ENCODE measurements at places on chromosomes 11 and 22.

GRCh38 chr11:86478348-86478747 lies 103.7 kb downstream of the CCDC81 start:
- DNase-seq = no peak

GRCh38 chr11:95076981-95077380 lies 10.3 kb downstream of the SRSF8 start:
- no peak for DNase-seq

GRCh38 chr11:104051778-104052177 lies 15.3 kb downstream of the DDI1 start:
- DNase-seq = no peak

DNA sequence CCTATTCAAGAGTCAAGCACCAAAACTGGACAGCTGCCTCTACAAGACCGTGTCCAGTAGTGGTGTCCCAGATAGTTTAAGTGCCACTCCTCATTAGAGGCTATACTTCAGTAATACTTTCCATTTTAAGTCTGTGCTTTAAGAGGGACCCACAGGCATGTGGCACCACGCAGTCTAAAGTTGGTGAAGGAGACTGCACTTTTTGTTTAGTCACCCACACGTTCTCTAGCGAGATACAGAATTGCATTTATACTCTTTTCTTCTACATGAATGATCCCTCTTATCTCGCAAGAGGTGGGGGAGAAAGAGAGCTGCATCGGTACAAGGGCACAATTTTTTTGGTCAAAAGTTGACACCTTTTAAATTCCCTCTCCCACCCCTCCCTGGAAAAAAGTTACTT lies 41.5 kb downstream of the DDX6 start:
- DNase-seq = no peak

- DNase-seq = no peak
Measured at GRCh38 chr11:78415338-78415737, 2.3 kb downstream of the GAB2 start.

DNA sequence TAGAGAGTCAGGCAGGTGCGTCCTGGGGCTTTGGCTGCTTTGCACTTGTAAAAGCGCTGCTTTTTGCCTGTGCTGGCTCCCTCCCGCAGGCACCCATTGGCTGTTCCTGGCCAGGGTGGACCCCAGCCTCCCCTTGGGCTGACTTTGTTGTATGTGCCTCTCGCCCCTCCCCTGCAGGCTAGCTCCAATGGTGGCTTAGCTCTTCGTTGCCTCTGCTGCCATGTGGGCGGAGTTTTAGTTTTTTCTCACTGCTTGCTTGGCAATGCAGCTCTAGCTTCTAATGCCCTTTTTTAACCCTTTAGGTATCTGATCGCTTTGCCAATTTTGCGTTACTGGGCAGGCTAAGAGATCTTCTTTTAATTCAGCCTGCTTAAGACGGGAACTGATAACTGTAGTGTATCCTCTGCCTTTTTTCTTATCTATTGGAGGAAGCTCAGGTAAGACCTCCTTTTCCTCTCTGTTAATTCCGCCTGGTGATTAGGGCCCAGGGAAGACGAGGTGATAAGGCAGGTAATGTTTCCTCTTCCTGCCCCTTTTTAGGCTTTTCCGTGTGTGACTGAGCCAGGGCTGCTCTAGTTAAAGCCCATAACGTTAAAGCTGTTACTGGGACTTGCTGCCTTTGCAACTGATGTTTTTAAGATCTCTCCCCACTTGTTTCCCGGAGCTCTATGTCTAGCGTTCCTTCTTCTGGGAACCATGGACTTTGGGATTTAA lies 11.7 kb upstream of the GLYATL1 start:
- no peak for DNase-seq

DNA sequence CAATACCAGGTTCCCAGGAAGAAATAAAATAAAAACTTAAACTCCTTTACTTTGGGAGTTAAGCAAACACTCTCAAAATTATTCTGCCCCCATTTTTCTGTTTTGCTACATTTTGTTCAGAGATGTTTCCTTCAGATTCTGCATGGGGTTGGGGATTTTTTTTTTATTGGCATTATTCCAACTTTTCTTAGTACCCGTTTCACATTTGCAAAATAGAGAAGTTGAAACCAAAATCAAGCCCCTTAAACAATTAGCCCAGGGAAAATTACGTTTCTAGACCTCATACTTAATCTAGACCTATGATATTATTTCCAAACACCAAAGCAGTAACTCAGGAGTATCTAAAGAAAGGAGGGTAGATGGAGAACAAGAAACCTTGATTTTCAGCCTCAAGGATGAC lies 20.6 kb upstream of the MS4A7 start:
- no peak for DNase-seq

DNA sequence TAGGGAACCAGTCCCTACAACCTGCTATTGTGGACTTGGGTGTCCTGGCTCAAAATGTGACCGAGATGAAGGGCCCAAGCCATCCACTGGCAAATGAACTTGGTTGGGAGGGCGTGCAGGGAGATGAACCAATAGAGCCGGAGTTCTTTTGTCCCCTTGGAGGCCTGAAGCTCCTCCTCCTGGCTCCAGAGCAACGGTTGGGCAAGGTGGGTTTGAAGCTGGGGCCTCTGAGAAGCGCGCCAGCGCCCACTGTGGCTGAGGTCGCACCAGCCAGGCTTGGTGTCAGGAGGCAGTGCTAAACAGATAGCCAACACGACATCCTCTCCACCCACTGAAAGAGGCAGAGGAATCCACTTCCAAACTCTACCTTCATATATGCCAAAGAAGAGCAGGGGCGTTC lies 36.0 kb upstream of the PACSIN2 start:
- DNase-seq = no peak
